NT2/D1 (cell line): ENCODE measurements at places on chromosomes 16 and 17.

DNA sequence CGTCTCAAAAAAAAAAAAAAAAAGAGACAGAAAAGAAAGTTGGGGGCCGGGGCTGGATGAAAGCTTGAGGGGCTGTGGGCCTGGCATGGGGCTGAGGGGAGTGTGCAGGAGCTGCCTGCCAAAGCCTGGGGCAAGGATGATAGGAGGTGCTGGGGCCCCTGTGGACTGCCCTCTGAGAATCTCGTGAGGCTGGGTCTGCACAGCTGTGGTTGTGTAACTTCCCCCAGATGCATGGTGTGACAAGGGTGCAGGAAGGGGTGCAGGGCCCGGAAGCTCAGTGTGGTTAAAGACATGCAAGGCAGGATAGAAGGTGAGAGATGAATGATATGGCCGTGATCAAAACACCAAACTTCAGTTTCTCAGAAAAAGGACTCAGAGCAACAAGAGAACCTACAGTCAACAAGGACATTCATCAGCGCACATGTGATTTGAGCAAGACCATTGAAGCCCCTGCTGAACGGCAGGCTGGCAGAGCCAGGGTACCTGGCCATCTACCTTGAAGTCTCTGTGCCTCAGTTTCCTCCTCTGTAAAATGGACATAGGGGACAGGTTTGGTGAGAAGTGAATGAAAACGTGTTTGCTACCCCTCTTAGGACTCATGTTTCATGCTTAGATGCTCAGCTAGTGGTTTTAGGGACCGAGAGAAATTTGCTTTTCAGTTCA is 9.6 kb downstream of the IL32 start:
- DNase-seq: no peak

GRCh38 chr16:66851166-66851964 is 7.2 kb downstream of the CA7 start:
- no peak for DNase-seq

DNA sequence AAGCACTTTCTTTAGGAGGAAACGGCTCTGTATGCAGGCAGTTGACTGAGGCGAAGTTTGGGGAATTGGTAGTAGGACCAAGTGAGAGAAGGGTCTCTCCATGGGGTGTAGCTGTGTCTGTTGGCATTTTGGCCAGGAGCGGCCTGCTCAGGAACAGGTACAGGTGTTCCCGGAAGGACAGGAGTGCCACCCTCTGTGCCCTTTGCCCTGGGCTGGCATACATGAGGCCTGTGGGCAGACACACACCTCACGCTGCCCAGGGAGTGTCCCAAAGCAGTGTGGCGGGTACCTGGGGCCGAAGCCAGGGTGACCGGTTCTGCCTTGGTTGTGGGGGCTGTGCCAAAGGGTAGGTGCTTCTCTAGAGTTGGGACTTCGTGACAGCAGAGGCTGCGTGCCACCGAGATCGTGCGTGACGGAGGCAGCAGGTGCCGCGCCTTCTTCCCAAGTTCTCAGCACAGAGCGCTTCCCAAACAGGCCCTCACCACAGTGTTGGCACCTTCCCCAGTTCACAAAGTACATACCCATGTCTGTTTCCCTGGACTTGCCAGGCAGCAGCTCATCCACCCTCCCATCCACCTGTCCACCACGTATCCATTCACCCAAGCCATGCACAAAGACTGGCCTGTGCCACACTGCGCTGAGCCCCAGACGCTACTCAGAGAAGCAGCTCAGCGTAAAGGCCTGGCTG is 19.9 kb upstream of the TCF25 start:
- DNase-seq: no peak

DNA sequence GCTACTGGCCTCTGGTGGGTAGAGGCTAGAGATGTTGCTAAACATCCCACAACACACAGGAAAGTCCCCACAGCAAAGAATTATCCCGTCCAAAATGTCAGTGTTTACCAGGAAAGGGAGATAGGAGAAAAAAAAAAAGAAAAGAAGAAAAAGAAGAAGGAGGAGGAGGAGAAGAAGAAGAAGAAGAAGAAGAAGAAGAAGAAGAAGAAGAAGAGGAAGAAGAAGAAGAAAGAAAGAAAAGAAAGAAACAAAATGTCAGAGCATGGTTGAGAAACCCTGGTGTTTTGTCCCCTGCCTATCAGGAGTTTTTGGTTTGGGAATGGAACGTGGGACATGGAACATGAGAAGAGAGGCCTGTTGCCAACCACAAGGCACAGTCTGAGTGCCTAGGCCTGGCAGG is 2.4 kb downstream of the TMEM95 start:
- no peak for DNase-seq

GRCh38 chr17:36001110-36001771 is at the start of gene CCL15:
CCL15 (minus strand) TSS chr17:36001553; CDS start chr17:36001492, 61 bp downstream.
- DNase-seq: no peak

GRCh38 chr16:67644038-67644437 is 906 bp upstream of the CARMIL2 start:
- DNase-seq: no peak

DNA sequence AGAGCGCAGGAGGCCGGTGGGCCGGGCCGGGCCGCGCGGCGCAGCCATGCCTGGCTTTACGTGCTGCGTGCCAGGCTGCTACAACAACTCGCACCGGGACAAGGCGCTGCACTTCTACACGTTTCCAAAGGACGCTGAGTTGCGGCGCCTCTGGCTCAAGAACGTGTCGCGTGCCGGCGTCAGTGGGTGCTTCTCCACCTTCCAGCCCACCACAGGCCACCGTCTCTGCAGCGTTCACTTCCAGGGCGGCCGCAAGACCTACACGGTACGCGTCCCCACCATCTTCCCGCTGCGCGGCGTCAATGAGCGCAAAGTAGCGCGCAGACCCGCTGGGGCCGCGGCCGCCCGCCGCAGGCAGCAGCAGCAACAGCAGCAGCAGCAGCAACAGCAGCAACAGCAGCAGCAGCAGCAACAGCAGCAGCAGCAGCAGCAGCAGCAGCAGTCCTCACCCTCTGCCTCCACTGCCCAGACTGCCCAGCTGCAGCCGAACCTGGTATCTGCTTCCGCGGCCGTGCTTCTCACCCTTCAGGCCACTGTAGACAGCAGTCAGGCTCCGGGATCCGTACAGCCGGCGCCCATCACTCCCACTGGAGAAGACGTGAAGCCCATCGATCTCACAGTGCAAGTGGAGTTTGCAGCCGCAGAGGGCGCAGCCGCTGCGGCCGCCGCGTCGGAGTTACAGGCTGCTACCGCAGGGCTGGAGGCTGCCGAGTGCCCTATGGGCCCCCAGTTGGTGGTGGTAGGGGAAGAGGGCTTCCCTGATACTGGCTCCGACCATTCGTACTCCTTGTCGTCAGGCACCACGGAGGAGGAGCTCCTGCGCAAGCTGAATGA is 606 bp downstream of the THAP11 start:
- DNase-seq: no peak

- DNase-seq: no peak
Measured at GRCh38 chr17:38741461-38741860, 6.7 kb downstream of the PCGF2 start.

DNA sequence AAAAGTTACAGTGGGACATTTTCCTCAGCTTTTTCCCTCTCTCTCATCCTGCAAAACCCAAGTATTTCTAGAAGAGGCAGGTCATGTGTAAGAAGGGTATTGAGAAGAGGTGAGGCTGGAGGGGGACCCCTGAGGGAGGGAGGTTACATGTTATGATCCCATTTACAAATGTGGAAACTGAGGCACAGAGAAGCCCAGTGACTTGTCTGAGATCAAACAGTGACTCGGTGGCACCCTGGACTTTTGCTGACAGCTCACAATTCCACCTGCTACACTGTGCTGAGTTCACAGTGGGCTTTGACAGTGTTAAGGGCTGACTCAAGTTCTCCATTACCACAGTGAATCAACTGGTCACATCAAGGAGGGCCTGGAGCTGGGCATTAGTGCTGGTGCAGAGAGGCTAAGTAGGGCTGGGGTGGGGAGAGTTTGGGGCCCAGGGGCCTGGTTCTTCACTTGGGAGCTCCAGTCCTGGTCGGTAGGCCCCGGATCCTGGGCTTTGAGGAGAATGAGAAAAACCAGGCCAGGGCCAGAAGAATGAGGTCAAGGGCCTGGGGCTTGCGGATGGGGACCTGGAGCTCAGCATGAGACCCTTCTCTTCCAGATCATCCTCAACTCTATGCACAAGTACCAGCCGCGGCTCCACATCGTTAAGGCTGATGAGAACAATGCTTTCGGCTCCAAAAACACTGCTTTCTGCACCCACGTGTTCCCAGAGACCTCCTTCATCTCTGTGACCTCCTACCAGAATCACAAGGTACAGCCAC is 26.0 kb downstream of the TBX4 start:
- DNase-seq: no peak
